ENCODE measurements at places on chromosomes 3 and 15. TPM values are rescaled to one million over a fixed set of nuclear protein-coding genes. Genes with fewer than 3 reads are reported as not detected.

The PPARG gene
- total RNA-seq = not detected

The FBN1 gene
- total RNA-seq = 0.68 TPM

GRCh38 chr3:108564564-108564963 lies 24.7 kb downstream of the CIP2A start:
- DNase-seq = no peak

The ARNT2 gene
- total RNA-seq = not detected

DNA sequence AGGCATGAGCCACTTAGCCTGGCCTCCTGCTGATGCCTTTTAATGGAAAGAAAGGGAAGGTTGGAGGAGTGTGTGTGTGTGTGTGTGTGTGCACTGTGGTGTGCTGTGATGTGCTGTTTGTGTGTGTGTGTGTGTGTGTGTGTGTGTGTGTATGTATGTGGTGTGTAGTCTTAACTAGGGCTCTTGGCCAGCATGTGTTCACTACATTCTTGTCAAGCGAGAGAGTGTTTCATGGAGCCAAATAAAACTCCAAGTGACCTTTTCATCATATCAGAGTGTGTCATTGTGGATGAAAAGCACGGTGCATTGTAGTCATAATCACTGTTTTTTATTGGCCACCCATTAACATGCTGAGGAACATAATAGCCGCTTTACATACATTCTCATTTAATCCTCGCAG lies 30.8 kb upstream of the BHLHE40 start:
- DNase-seq = no peak

The USF3 gene
- total RNA-seq = 18.1 TPM

- no peak for DNase-seq
These were observed 188.2 kb downstream of the ZBTB20 start for GRCh38 chr3:114958930-114959329.

The RASGRP1 gene
- total RNA-seq = 6.1 TPM

- no peak for DNase-seq
These were observed 18.6 kb downstream of the UBE2Q2 start for GRCh38 chr15:75861750-75862402.

The RBPMS2 gene
- not detected for total RNA-seq

- no peak for DNase-seq
These were observed 419.9 kb downstream of the NR2F2 start for GRCh38 chr15:96750361-96750760.

The LSMEM2 gene
- total RNA-seq = not detected

DNA sequence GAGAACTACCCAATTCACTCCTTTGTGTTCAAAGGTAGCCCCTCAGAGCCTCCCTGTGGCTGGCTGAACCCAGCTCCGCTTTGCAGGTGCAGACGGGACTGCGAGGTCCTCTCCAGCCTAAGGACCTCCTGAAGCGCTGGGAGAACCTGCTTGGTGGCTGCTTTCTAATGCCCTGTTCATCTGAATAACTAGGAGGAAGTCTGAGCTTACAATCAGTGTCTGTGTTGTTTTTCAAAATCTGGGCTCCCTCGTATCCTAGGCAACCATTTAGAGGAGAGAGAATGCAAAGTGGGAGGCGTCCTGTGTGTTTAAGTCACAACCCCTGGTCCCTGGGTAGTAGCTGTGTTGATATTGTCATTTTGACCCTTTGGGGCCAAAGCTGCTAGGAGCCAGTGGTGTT lies 99.9 kb downstream of the GABRG3 start:
- no peak for DNase-seq

DNA sequence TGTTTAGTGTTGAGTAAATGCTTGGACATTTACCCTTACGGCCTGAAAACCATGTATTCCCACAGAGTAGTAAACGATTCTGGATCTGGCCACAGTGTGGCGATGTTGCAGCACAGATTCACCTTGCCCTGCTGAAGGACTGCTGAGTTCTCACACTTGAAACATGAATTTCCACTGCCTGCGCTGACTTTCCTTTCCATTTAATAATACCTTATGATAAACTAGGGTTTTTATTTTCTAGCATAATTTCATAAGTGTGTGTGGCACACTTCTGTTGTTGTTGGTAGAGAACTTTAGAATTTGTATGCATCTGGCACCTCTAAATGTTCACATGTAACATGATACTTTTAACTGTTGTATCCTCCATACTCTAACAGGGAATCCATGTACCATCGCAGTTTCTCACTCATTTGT lies 53.9 kb downstream of the C3orf38 start:
- peak; percentile 67 for DNase-seq

GRCh38 chr3:119762876-119763275 lies 19.0 kb upstream of the NR1I2 start:
- DNase-seq = no peak

GRCh38 chr15:59005579-59005978 lies 18.1 kb downstream of the RNF111 start:
- no peak for DNase-seq

GRCh38 chr3:11568503-11569155 lies 75.1 kb downstream of the VGLL4 start:
- no peak for DNase-seq

The SCAANT1 gene
- total RNA-seq = not detected

GRCh38 chr3:11459186-11459824 lies 184.4 kb downstream of the VGLL4 start:
- DNase-seq = no peak

DNA sequence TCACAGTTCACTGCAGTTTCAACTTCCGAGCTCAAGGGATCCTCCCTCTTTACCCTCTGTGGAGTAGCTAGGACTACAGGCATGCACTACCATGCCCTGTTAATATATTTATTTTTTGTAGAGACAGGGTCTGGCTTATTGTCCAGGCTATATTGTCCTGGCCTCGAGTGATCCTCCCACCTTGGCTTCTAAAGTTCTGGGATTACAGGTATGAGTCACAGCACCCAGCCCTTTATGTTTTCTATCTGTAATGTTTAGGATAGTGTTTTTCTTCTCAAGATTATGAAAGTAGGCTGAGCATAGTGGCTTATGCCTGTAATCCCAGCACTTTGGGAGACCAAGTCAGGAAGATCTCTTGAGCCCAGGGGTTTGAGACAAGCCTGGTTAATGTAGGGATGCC lies 11.9 kb upstream of the SCG3 start:
- DNase-seq = no peak

GRCh38 chr3:170801597-170801996 lies 68.4 kb downstream of the RPL22L1 start:
- no peak for DNase-seq

The LMAN1L gene
- 0.37 TPM for total RNA-seq

DNA sequence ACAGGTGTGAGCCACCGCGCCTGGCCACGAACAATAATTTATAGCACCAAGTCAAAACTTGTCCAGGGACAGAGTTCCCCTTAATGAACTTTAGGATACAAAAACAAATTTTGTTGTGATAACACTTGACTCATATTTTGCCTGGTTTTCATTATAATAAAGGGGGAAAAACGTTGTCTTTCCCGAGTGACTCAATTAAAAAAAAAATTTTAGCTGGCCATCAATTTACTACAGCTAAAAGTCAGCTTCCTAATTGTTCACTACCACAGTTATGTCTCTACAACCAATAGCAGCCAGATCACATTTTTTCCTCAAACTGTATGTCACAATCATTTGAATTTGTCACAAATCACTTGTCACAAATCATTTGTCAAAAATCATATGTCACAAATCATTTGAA lies 116.0 kb downstream of the P3H2 start:
- DNase-seq = no peak
